ENCODE measurements at places on chromosomes 1 and 21.

GRCh38 chr1:65971547-65971946, 178.9 kb downstream of the PDE4B start:
- DNase-seq, result no peak

DNA sequence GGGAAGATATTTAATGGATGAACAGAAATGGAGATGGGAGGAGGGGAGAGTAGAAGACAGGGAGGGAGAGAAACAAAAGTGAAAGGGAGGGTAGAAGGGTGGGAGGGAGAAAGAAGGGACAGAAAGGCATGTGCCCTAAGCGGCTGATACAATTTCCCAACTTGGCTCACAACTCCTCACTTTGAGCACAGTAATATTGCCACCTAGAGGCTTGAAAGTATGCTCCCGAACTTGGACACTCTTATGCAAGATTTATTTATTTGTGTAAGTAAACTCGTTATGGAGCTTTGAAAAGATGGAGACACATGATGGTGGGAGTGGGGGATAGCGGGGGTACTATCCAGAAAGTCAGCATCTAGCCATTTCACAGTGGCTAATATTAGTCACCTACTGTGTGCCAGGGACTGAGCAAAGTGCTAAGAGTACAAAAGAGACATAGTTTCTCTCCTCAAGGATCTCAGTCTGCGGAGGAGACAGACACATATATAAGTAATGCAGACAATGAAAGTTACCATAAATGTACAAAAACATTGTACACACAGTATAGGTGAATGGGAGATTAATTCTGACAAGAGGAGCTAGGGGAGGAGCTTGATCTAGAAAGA, 189.7 kb downstream of the SEC16B start:
- DNase-seq, result peak; percentile 57

GRCh38 chr1:19401535-19401889, 83.8 kb downstream of the CAPZB start:
- peak; percentile 33 for DNase-seq

- no peak for DNase-seq
Observed at GRCh38 chr1:93578911-93579825, 102.5 kb downstream of the BCAR3 start.

DNA sequence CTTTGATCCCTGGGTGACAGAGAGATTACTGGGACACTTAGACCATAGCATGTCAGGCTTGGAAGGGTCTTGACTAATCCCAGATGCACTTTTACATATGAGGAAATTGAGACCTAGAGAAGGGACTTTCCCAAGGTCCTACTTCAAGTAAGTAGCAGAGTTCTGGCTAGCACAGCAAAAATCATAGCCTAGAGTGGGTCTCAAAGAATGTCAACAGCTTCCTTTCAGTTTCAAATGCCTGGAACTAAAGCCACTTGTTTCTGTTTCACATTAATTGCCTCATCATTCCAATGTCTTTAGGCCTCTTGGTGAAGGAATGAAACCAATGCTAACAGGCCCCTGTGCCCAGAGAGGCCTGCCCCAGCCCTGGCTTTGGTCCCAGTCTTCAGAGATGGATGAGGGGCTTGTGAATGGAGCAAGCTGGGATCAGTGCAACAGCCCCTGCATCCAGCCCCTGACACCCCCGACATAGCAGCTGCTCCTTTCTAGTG, 26.6 kb downstream of the ATF3 start:
- no peak for DNase-seq

DNA sequence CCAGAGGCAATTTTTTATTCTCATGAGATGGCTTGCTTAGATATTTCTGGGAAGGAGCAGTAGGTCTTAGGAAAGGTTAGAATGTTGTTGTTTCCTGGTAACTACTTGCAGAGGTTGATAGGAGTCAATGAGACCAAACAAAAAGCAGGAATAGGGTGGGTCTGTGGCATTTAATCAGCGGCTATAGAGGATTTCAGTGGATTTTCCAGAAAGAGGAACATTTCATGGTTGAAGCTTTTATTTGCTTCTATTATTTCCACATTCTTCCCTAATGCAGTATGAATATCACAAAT, 111.3 kb upstream of the PALMD start:
- DNase-seq, result no peak

DNA sequence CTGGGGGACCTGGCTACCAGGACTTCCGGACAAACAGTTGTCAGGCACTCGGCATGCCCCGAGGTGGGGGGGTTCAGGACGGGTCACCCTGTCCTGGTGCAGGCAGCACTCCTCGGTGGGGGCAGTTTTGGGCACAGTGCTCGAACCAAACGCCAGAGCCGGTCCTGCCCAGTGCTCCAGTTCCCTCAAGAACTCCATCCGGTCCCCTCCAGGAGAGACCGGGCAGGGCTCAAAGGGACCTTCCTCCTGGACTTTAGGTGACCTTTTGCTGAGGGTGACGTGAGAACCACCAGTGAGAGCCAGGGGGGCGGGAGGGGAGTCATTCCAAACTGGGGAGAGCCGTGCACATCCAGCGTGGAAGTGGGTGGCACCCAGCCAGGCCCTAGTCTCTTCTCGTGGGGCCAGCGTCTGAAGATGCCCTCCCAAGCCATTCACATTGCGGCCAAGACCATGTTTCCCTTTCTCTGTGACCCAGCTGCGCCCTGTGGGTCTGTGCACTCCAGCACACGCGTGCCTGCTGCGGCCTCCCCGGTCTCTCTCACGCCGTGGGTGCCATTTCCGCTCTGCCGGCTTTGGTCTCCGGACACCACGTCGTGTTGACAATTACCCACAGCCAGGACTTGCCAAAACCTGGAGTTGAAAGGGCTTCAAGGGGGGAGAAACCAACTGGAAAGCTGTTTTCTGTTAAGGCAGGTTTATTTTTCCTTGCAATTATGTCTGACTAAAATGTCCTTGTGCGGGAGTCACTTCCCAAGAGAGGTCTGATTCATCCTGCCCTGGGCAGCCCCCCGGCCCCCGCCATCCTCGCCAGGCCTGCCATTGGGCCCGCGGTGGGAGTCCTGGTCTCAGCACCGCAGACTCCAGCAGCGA, 178.8 kb upstream of the ARHGEF16 start:
- DNase-seq, result no peak

GRCh38 chr21:42937960-42938605, 12.7 kb upstream of the ERVH48-1 start:
- no peak for DNase-seq

DNA sequence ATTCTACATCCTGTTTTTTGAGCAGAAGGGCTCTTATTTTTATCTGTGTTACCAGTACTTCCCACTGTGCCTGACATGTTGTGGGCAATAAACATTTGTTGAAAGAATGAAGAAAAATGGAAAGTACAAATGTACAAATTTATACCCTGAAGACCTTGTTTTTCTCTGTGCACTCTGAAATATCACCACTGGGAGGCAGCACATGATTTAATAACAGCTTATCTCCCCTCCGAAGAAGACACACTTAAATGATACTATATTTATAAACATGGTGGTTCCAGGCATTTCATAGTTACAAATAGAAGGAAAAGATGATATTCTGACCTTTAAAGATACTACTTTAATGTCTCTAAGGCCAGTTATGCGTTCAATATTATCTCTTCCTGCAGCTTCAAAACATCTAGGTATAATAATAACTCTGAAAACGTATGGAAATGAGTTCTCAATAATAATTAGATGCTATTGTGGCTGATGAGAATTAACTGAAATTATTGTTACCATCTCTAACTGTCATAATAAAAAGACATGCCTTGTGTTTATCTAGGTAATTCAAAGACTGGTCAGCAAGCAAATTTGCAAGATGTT, 12.8 kb downstream of the DYNLT5 start:
- DNase-seq, result no peak

DNA sequence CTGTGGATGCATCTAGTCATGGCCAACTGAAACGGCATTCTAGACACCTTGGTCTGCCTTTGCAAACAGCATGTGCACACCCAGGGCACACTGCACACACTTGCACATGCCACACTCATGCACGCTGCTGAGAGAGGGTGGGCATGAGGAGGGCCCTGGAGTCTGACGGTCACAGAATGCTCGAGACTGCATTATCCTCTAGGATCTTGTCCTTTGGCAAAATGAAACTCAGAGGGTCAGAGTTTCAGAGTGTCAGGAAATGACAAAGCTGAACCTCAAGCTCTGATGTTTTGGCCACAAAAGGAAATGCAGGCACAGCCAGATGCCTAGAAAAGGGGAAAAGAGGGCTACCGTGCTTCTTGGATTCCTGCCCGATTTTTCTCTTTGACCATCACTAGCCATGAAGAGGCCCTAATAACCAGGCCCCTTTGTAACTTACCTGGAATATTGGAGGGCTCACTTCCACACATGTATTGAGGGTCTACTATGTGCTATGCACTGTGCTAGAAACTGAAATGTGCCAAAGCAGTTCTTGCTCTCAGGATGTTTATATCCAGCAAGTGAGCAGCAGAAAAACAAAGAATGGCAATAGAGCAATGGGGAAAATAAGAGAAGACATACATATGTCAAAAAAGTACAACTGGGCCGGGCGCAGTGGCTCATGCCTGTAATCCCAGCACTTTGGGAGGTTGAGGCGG, 65.4 kb downstream of the TOMM20 start:
- no peak for DNase-seq

DNA sequence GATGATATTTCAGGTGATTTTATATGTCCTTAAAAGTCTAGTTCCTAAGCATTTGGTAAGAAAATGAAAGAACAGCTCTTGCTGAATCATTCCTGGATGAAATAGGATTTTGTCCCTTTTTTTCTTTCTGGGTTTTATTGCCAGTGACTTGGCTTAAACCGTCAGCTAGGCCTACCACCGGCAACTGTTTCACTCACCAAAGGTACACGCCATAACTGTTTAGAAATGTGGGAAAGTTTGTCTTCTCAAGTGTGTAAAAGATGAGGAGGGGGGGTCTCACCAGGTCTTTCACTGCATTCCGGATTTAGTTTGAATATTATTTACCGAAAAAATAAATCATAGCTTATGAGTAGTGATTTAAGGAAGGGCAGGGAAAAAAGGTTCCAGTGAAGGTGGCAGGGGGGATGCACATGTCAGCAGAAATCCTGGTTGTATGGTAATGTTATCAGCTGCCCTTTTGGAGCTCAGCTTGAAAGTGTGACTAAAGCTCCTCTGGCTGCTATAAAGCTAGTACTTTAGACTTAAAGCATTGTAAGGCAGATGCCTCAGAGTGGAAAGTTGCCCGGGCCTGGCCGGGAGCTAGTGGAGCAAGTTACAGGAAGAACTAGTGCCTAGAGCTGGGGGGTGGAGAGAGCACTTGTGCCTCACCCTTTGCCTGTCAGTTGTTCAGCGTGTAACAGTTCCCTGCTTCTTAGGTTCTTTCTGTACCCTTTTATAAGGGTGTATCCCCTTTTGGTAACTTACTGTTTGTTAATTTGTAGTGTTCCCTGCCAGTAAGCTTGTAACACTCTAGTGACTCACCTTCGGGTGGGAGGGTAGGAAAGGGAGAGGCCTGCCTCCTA, 3.1 kb downstream of the ATP1A1 start:
- no peak for DNase-seq

GRCh38 chr1:172378109-172378760, 42.2 kb upstream of the C1orf105 start:
- DNase-seq, result no peak

DNA sequence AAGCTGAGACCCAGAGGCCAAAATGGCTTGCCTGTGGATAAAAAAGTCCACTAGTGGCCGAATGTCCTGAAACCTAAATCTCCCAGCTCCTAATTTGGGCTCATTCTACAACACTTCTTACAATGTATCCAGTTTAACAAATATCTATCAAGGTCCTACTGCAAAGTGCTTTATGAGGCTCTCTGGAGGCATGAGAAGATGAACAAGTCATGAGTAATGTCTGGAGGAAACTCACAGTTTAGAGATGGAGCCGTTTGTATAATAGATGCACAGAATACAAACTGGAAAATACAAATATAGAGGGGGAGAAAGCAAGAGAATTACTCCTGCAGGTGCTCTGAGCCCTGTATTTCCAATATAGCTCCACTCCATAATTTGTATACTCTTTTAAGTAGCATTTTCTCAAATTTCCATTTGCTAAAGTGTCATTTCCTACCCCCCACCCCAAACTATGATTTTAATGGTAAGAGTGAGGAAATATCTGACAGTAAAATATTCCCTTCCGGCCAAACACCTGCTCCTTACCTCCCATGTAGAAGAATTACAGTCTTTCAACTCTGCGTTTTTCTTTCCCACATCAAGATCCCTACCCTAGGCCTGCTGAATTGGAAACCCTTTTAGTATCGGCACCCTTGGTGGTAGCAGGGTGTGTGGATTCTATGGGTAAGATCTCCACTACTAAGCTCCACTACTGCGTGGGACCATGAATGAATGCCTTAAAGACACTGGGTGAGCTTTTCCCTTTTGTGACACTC, 3.3 kb upstream of the ADAMTS5 start:
- no peak for DNase-seq

- no peak for DNase-seq
Observed at GRCh38 chr1:163171826-163172225, 30.9 kb downstream of the RGS5 start.

DNA sequence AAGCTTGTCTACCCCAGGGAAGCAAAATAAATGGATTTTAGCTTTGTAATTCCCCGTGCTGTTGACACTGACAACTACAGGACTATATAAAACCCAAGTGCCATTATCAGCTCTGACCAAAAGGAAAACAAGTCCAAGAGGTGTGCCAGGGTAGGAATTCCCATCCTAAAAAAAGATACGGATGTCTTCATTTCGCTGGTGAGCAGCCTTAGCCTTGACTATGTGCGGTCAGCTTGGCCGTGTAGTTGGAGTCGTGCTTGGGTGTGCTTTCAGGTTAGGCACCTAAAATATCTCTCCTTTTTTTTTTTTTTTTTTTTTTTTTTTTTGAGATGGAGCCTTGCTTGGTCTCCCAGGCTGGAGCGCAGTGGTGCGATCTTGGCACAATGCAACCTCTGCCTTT, 28.9 kb upstream of the ACTN2 start:
- DNase-seq, result no peak

DNA sequence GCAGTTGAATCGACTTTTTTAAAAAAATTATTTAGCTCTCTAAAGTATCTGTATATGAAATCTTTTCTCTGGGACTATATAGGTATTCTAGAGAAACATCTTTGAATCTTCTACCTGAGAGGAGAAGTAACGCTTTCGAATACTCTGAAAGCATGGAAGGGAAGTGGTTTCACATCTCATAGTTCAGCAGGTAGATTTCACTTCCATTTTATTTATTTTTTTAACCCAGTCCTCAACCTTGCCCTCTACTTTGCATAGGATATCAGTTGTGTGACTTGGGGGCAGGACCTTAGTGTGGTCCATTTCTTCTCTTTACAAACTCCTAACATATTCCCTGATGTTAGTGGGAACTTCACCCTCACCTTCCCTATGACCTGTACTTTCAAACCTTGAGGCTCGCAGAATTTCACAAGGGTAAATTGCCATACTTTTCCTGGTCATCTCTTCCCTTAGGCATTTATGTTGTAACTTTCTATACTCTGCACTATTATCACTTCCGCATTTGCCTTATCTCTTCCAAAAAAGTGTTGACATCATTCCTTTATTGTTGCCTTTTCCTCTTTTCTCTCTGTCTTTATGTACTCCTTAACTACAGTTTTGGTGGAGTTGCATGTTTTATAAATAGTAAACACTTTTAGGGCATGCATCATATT, 1208.5 kb upstream of the ADGRL4 start:
- no peak for DNase-seq

- DNase-seq, result no peak
Observed at GRCh38 chr1:154794608-154795007, 75.5 kb downstream of the KCNN3 start.

- DNase-seq, result no peak
Observed at GRCh38 chr1:27961646-27962221, 2.0 kb downstream of the XKR8 start.
